ENCODE measurements at places on chromosomes 12 and 14. TPM values are rescaled to one million over a fixed set of nuclear protein-coding genes. Genes with fewer than 3 reads are reported as not detected.

Gene ANO2
- not detected for total RNA-seq

Gene TPPP2
- not detected for total RNA-seq

Gene FOXG1
- not detected for total RNA-seq

Gene EIF2S1
- 356 TPM for total RNA-seq

Gene TAS2R8
- total RNA-seq, result not detected

Gene PGF
- 56.6 TPM for total RNA-seq

DNA sequence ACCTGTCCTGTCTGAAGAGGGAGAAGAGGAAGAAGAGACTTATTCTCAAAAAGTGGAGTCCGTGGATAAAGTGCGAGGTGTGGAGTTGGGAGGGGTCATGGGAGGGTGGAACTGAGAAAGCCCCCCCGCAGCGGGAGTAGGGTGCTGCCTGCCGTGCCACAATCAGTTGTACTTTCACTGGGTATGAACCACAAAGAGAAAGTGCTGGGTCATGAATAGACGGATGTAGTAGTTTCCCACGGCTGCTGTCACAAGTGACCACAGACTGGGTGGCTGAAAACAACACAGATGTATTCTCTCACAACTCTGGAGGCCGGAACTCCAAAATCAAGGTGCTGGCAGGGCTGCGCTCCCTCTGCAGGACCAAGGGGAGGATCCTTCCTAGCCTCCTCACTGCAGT lies 5.5 kb downstream of the DNAH10 start:
- no peak for DNase-seq

GRCh38 chr14:96349286-96350075 lies 13.7 kb downstream of the ATG2B start:
- peak; percentile 8 for DNase-seq

GRCh38 chr14:70097576-70098249 lies 91.0 kb downstream of the SLC8A3 start:
- no peak for DNase-seq

DNA sequence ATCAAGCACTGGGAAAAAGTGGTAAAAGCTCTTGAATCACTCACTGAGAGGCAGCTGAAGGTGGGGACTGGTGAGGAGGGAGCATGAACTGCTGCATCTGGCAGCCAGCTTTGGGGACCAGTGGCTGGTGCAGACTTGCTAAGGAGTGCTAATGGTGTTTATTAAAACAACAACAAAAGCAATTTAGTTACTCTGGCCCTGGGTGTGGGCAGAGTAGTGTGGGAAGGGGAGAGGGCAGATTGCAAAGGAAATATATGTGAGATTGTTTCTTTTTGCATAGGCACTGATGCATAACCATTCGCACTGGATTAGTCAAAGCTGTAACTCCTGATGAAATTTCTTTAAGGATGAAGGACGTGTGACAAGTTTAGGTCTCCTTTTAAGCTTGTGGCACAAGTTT lies 8.1 kb downstream of the TXNRD1 start:
- no peak for DNase-seq

GRCh38 chr12:32148372-32148771 lies 41.7 kb downstream of the BICD1 start:
- peak; percentile 84 for DNase-seq

GRCh38 chr12:32198555-32198954 lies 91.9 kb downstream of the BICD1 start:
- DNase-seq, result peak; percentile 95

GRCh38 chr12:27971606-27972005 lies 927 bp downstream of the PTHLH start:
- DNase-seq, result no peak

DNA sequence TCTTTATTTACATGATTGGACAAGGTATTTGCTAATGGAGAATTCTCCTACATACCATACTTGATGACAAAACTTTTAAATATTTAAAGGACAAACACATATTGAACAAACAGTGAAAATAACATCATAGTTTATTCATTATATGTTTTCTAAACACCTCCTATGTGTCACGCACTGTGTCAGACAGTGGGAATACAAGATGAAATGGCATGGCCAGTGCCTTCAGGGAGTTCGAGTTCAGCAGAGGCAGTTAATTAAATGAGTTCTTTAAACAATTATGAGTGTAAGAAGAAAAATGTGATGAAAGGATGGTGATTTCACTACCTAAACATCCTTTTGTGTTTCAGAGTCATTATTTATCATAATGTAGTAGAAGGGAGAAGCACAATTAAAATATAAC lies 159.8 kb downstream of the KCNH5 start:
- peak; percentile 55 for DNase-seq

- DNase-seq, result no peak
Observed at GRCh38 chr14:61150851-61151250, 130.3 kb downstream of the TMEM30B start.

- peak; percentile 5 for DNase-seq
Observed at GRCh38 chr12:51705450-51705849, 114.4 kb downstream of the SCN8A start.

- DNase-seq, result no peak
Observed at GRCh38 chr14:53954551-53955228, 1.9 kb downstream of the BMP4 start.

DNA sequence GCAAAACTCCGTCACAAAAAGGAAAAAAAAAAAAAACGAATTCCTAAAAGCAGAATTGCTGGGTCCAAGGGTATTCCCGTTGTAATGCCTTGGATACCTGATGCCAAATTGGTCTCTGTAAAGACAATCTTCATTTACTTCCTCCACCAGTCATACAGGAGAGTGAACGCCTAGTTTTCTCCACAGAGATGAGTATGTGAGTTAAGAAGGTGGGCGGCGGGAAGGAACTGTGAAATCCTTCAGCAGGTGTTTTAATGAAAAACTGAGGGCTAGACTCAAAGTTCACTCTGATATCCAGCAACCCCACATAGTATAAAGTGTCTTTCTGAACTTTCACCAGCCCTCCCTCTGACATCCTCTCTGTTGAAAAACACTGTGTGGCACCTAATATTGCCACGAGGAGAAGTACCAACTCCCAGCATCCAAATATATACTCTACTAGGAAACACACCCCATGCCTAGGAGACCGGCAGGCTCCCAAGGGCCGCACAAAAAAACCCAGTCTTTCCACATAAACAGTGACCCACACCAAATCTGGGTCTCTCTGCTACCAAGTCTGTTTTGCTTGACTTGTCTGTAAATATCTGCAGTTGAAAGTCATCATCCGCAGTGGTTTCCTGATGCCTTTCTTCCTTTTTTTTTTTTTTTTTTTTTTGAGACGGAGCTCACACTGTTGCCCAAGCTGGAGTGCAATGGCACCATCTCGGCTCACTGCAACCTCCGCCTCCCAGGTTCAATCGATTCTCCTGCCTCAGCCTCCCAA lies 30.3 kb upstream of the FOXN3 start:
- DNase-seq, result no peak

DNA sequence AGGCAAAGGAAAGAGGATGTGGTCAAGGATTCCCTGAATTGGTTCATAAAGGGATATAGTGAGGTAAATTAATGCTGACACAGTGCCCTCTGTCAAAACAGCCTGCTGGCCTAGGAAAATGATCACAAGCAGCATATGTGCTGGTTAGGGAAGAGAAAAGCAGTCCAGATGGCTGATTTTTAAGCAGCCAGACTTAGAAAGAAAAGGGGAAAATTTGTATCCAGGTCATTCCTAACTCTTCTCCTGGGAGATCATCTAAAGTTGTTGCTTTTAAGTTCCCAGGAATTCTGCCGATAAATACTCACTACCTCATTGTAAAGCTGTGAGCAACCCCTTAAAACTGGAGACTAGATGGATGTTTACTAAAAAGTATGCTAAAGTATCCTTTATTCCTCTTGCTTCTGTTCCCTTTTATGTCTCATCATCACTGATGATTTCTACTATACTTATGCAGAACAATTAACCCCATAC lies 46.4 kb upstream of the CNOT2 start:
- DNase-seq, result no peak

GRCh38 chr14:87961246-87961645 lies 31.7 kb downstream of the GALC start:
- no peak for DNase-seq

GRCh38 chr12:53059434-53060063 lies 9.7 kb downstream of the TNS2 start:
- DNase-seq, result no peak

DNA sequence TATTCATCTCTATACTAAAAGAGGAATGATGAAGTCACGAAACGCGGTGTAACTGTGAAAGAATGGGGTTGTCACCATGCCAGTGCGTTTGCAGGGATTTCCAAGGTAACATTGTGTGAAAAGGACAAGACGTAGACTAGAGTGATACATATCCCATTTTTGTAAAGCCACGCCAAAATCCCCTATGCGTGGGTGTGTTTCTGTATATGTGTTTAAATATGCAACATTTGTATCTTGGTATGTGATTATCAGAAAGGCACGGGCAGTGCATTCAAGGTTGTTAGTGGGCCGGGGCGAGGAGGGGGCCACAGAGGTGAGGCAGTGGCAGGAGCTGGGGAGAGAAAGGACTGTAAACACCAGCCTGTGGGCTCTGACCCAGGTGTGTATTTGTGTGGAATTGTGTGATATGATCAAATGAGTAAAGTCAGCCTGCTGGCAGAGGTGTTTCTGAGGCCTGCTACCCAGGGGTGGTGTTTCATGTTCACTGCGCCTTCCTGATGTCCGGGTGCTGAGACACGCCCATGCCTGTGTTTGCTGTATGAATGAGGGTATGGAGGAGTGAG lies 137.8 kb downstream of the ADGRD1 start:
- no peak for DNase-seq

DNA sequence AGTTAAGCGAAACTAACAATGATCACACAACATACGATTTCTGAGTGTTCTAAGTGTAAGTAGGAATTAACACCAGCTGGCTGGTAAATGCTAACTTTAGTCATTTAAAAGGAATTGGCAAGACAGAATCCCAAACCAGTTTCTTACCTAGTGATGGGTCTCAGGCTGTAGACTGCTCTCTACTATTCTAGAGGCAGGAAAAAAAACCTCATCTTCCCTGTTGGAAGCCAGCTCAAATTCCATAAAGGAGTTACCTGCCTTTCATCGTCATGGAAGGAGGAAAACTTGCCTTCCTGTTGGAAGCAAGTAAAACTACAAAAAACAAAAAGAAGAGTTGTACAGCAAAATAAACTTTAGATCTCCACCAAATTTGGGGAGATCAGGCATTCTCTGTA lies 23.7 kb upstream of the SLC7A8 start:
- DNase-seq, result no peak

DNA sequence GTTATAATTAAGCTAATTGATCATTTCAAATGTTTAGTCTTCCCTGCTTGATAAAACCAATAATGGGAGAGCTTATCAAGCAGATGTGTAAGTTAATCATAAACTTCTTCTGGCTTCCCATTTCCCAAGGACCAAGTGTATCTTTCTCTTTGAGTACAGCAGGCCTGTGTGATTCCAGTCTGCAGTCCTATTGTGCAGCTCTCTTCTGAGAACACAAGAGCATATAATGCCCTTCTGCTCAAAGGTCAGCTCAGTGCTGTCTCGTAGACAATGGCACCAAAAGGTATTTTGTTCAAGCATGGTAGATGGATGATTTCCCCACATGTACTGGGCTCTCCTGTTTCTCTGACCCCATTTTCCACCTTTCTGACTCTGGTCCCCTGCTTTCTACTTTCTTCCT lies 101.8 kb upstream of the DYRK2 start:
- DNase-seq, result no peak

GRCh38 chr14:65371784-65372183 lies 40.7 kb upstream of the FUT8 start:
- DNase-seq, result no peak

DNA sequence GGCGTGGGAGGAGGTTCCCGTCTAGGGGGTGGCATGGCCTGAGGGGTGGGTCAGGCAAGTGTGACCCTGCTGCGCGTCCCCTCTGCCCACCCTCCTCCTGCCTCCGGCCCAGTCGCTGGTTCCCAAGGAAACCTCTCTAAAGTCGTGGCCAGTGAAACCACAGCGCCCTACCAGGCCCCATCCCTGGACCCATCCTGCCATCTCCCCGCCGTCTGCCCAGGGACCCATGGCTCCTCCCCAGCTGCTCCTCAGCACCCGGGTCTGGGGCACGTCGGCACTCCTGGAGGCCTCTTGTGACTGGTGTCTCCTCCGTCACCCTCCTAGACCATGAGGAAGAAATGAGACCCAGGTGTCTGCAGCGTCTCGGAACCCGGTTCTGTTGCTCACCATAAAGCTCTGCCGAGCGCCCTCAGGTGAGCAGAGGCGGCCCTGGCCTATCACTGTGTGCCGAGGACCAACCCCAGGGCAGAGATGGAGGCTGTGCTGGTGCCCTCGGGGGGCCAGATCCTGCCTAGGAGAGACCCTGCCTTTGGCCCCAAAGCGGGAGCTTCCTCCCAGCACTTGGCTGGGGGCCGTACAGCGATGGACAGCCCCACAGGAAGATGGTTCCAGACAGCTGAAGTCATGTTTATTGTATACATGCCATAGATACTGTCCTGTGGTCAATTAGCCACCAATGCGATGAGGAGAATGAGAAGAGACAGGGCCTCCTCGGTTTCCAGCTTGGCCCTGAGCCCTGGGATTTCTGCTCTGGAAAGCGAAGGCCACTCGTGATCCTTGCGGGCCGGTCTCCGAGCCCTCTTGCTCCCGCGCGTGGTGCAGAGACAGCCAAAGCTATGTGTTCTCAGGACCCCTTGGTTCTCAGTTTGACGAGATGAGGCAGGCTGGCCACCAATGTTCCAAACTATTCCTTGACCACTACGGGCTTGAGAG lies 222.5 kb upstream of the RTL1 start:
- DNase-seq, result no peak

DNA sequence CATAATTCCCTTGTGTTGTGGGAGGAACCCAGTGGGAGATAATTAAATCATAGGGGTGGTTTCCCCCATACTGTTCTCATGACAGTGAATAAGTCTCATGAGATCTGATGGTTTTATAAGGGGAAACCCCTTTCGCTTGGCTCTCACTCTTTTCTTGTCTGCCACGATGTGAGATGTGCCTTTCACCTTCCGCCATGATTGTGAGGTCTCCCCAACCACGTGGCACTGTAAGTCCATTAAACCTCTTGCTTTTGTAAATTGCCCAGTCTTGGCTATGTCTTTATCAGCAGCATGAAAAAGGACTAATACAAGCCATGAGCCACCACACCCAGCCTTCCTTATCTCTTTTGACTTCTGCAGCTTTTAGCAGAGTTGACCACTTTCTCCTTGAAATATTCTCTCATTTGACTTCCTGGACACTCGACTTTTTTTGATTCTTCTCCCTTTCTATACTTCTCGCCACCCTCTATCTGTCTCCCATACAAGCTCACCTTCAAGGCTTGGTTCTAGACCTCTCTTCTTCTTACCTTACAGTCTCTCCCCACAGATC lies 2.3 kb downstream of the MTERF2 start:
- no peak for DNase-seq

DNA sequence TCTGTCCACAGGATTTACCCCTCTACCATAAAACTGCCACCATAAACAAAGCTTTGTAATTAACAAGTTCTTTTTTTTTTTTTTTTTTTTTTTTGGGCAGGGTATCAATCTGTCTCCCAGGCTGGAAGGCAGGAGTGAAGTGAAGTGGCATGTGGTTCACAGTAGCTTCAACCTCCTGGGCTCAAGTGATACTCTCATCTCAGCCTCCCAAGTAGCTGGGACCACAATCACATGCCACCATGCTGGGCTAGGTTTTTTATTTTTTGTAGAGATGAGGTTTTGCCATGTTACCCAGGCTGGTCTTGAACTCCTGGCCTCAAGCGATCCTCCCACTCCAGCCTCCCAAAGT lies 61.1 kb upstream of the NUDT4 start:
- no peak for DNase-seq

- DNase-seq, result peak; percentile 6
Observed at GRCh38 chr12:41604830-41605229, 416.7 kb downstream of the PDZRN4 start.
